SK-N-SH (cell line): ENCODE measurements at places on chromosomes 7 and 10.

GRCh38 chr7:111210043-111210442, 119.1 kb downstream of the LRRN3 start:
- no peak for DNase-seq

DNA sequence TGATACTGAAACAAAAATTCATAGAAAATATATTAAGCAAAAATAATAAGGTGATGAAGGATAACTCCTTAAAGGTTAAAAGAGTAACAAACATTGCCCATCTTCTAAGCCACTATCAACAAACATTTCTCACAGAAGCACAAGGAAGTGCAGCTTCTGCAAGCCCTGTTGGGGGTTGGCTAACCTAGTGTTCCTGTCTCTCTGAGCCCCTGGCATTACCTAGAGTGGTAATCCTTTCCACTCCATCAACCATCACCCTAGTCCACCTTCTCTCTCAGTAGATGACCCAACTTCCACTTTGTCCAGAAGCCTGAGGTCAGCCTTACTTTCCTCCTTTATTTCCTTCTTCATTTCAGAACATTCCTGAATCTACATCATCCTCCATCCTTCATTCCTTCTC, 59.7 kb downstream of the HIPK2 start:
- no peak for DNase-seq

DNA sequence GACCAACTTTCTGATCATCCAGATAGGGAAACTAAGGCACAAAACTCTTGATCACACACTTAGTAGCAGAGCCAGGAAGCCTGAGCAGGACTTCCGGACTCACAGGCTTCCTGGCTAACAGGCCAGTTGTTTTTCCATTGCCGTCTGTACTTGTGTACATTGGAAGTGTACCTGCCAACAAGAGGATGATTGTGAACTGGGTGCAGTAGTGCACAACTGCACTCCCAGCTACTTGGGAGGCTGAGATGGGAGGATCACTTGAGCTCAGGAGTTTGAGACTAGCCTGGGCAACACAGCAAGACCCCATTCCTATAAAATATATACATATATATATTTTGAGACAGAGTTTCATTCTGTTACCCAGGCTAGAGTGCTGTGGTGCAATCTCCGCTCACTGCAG, 35.2 kb upstream of the OTUD1 start:
- DNase-seq: no peak

GRCh38 chr7:47521816-47522561, 59.9 kb downstream of the TNS3 start:
- DNase-seq: no peak

- peak; percentile 99 for DNase-seq
Observed at GRCh38 chr10:21495752-21496342, 29.6 kb downstream of the SKIDA1 start.

- DNase-seq: no peak
Observed at GRCh38 chr7:53272081-53272480, 236.6 kb downstream of the POM121L12 start.

GRCh38 chr7:27866256-27866655, 126.3 kb downstream of the TAX1BP1 start:
- no peak for DNase-seq

DNA sequence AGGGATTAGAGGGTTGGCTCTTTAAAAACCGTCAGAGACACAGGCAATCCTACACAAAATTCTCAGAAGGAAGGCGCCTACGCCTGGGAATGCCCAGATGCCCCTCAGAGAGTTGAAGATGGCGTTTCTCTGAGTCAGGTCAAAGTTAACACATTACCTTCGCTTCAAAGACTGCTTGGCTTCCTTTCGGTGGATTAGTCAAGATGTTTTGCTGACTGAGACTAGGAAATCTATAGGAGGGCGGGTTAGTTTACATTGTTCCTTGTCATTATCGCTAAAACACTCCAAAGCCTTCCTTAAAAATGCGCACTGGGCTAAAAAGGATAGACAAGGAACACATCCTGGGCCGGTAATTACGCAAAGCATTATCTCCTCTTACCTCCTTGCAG, 995 bp upstream of the CFTR start:
- no peak for DNase-seq
